ENCODE measurements at places on chromosomes 1 and 21.

GRCh38 chr1:220438741-220439140 is 89.2 kb upstream of the MARK1 start:
- DNase-seq = no peak

DNA sequence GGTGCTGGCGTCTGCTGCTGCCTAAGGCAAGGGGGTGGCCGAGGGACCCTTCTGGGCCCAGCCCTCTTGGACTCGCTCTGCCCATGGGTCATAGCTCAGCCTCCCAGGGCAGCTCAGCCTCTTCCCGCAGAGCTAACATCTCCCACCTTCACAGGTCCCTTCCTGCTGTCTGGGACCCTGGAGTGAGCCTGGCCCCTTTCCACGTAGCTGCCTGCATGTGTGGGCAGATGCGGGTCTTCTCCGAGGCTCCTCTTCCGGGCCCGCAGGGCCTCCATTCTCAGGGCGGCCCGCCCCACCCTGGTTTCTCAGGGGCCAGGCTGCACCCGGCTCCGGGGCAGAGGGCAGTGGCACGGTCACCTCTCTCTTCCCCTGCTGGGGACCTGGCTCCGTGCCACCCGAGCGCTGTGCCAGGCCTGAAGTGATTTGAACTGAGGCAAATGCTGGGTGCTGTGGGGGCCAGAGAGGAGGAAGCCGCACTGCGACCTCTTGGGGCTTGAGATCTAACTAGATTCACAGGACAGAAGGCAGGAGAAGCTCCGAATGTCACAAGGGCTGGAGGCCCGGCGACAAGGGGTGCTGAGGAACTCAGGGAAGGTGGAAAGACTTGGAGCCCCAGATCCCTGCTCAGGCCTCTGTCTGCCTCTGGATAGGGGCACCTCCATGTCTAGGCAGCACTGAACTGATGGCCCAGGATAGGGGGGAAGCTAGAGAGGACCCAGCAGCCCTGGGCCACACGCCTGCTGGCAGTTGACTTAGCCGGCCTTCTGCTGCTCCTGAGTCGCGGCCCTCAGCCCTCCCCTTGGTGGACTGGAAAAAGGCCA is 40.7 kb downstream of the COQ8A start:
- no peak for DNase-seq

GRCh38 chr1:22420455-22421053 is 31.1 kb upstream of the ZBTB40 start:
- DNase-seq = peak; percentile 89

DNA sequence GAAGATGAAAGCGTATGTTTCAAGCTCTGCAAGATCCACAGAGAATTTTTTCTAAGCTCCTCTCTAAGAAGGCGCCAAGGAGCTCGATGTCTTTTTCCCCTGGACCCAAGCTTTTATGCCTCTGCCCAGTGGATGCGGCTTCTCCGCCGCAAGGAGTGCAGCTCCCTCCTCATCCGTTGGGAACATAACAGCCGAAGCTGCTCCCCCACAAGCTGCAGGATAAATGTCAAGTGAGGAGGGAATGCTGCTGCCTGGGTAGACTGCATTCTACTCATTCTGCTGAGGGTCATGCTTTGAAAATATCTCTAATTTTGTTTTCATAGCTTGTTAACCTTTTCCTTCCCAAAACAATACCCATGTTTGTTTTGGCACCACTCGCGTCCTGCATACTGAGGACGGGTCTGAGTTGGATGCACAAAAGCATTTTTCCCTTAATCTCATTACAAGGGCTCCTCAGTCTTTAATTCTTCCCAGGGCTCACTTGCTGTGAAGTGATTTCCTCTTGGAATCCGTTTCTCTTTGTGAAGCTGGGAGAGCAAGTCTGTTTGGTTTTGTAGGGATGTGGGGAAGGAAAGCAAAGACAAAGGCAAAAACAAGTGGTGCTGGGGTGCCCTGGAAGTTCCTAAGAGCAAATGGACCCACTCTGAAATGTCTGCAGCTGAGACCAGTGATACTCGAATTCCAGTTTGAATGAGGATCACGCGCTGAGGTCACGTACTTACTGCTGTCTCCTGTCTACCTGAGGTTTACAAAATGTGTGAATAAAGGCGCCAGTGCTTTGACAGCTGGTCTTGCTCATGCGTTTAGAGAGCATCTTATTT is 134.0 kb upstream of the IRF2BP2 start:
- DNase-seq = no peak

DNA sequence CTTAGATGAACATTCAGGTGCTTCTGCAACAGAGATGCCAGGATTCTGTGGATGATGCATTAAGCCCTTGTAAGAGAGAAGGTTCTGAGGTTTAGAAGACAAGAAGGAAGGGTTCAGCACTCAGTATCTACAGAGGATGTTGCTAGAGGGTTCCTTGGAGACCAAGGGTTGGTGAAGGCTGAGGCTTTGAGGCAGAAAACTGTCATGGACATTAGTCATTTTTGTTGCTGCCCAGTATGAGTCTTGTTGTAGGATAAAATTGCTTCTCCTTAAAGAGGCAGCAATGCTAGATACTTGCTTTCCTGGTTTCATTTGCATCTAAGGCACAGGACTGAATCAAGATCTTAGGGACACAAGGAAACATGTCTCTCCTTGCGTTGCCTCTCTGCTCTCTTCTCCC is 319.4 kb upstream of the NFIA start:
- no peak for DNase-seq

- DNase-seq = no peak
Measured at GRCh38 chr1:178847396-178847849, 23.5 kb downstream of the ANGPTL1 start.

GRCh38 chr1:224058303-224058702 is 55.6 kb upstream of the FBXO28 start:
- no peak for DNase-seq

DNA sequence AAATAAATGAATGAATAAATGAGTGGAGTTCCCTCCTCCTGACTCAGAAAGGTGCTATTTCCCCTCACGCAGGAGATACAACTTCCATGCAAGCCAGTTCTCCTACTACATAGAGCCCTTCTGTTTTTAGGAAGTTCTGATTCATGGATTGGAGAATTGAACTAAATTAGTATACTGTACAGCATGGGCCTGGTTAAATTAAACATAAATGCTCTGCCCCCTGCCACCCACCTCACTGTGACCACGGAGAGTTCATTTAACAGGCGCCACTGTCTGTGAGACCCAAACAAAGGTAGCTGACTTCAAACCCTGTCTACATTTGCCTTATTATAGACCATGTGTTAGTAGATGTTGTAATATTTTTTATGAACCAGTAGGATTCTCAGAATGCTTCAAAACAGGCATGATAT is 9.1 kb upstream of the IRF2BP2 start:
- no peak for DNase-seq

DNA sequence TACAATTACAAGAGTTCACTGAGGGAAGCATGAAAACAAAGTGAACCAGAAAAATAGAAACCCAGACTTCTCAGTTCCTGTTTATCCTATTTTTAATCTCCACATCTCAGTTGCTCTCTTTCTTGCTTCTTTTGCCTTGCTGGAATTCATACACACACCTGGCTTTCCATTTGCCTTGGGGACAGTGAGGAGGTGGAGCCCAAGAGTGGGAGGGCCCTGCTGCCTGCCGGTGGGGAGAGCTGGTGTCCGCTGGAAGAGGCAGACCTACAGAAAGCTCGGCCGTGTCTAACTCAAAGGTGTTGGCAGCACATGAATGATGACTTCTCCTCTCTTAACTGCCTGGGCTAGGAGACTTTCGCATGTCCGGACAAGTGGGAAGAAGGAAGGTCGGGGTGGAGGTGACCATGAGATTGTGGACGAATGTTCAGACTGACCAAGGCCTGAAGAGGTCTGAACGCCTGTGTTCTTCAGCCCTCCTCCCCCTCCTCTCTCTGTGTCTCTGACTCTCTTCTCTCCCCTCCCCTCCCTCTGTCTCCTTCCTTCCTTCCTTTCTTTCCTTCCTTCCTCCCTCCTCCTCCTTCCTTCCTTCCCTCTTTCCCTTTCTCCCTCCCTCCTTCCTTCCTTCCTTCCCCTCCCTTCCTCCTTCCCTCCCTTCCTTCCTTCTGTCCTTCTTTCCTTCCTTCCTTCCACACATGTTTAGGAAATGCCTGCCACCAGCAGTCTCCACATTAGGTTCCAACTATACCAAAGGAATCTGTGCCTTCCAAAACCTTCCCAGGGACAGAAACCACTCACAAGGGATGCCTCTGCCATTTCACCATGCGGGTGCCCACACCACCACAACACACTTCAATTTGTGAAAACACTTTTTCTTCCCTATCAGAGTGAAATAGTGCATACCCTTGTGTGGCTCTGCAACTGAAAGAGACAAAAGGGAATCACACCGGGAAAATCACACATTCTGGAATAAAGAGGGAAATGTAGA is 157.3 kb upstream of the RUNX1 start:
- DNase-seq = peak; percentile 15

- DNase-seq = peak; percentile 89
Measured at GRCh38 chr1:63773815-63774616, at the start of gene ROR1. Gene ROR1 (plus strand): TSS chr1:63774017.

GRCh38 chr1:199698222-199698621 is 329.3 kb upstream of the NR5A2 start:
- DNase-seq = no peak

GRCh38 chr1:111660204-111661150 is 40.9 kb downstream of the RAP1A start:
- peak; percentile 94 for DNase-seq

DNA sequence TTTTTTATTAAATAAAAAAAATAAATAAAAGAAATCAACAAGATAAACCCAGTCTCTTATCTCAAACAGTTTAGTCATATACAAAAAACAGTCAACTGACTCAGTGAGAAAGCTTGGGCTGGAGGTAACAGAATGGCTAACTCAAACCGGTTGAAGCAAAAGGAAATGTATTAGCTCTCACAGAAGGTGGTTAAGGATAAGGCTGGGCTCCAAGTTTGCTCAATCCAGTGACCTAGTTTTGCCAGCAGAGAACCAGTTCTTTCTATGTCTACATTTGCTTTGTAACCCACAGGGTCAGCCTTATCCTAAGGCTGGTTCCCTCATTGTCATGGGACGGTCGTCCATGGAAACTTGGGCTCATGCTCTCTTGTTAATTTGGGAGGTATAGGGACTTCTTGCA is 144.5 kb upstream of the L1TD1 start:
- no peak for DNase-seq

GRCh38 chr1:199452627-199453026 is 574.9 kb upstream of the NR5A2 start:
- no peak for DNase-seq

- peak; percentile 24 for DNase-seq
Measured at GRCh38 chr1:115929881-115930280, 46.4 kb upstream of the SLC22A15 start.

DNA sequence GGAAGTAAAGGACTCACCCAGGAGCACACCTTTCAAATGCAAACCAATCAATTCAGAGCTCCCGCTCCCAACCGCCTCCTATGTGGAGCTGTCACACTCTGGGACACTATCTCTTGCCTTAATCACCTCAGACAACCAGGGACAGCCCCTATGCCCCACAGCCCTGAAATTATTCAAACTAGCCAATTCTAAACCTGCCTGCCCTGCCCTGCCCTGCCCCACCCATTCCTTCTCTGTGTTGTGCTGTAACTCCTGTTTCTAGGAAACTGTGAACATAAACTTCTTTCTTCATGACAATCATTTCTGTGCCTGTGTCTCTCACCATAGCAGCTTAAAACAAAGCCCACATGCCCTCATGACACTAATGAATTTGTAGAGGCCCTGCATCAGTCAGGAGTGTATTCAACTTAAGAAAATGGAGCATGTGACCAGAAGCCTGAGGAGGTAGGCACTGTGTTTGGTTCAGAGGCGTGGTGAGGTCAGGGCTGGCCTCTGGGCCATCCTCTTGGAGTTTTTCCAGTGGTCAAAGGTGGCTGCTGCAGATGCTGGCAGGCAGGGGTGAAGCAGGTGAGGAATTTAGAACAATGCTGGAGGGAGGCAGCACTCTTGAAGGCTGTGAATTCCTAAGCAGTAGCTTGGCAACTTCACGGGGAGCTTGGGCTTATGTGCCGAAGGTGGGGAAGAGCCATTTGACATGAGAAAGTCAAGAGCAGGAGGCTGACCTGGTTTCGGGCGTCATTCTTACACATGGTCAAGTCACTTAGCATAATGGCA is 74.5 kb downstream of the RHOU start:
- DNase-seq = no peak

DNA sequence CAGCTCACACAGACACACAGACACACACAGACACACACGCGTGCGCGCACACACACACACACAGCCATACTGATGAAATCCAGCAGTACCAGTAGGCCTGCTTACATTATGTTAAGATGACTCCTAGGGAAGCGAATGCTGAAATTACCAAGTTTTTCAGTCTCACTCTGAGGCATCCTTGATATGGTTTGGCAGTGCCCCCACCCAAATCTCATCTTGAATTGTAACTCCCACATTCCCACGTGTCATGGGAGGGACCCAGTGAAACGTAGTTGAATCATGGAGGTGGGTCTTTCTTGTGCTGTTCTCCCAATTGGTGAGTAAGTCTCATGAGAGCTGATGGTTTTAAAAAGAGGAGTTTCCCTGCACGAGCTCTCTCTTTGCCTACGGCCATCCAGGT is 64.1 kb downstream of the TIAM1 start:
- DNase-seq = no peak

- no peak for DNase-seq
Measured at GRCh38 chr1:85062425-85063026, 14.2 kb upstream of the MCOLN3 start.

GRCh38 chr1:39954324-39954869 is 548 bp upstream of the MFSD2A start:
- no peak for DNase-seq

DNA sequence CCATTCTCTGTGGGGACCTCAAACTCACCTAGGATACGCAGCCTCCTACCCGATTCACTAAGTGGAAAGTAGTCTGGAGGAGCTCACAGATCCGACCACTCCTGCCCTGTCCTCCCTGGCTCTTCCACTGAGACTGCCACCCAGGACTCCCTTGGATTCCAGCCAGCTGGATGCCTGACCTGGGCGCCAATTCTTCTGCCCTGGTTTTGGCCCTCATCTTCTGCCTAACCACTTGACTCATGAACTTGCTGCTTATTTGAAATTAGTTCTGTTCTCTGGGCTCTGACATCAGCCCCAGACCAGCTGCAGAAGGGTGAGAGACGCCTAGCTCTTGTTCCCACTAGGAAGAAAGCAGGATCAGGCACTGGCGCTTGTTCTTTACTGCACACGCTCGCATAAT is 48.9 kb downstream of the SLC35D1 start:
- no peak for DNase-seq

DNA sequence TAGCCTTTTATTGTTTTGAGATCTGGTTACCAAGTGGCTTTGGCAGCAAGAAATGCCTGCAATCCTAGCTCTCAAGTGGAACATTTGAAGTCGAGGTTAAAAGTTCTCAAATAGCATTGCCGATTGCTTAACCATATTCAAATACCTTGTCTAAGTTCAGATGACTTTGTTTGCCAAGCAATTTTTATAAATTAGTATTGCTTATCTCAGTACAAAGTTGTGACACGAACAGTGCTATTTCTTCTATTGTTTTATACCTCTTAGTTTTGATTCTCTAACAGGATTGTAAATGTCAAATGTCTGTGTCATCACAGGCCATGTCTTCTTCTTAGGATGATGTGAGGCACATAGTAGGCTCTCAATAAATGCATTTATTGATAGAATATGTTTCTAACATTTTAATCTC is 633.3 kb downstream of the PTPRC start:
- DNase-seq = no peak
